ENCODE measurements at places on chromosomes 3 and 15.

GRCh38 chr3:32850226-32850625, 32.4 kb downstream of the TRIM71 start:
- DNase-seq: no peak

DNA sequence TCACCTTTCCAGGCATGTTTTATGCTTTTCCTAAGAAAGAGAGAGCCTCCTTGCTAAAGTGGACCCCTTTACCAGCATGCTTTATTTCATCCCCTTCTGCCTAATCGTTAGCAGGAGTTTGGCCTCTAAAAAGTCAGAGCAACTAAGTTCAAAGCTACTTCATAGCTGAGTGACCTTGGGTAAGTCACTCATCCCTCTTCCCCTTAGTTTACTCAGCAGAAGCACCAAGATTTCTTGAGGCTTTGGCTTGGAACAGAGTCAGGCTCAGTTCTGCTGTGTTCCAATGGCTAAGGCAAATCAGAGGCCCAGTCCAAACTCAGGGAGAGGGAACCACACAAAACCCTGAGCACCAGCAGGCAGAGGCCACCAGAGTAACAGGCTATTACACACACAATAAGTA, 254.9 kb downstream of the TJP1 start:
- DNase-seq: no peak

GRCh38 chr3:153247331-153248330, 85.6 kb downstream of the RAP2B start:
- DNase-seq: no peak

- no peak for DNase-seq
Measured at GRCh38 chr15:90680371-90680935, 36.7 kb upstream of the BLM start.

DNA sequence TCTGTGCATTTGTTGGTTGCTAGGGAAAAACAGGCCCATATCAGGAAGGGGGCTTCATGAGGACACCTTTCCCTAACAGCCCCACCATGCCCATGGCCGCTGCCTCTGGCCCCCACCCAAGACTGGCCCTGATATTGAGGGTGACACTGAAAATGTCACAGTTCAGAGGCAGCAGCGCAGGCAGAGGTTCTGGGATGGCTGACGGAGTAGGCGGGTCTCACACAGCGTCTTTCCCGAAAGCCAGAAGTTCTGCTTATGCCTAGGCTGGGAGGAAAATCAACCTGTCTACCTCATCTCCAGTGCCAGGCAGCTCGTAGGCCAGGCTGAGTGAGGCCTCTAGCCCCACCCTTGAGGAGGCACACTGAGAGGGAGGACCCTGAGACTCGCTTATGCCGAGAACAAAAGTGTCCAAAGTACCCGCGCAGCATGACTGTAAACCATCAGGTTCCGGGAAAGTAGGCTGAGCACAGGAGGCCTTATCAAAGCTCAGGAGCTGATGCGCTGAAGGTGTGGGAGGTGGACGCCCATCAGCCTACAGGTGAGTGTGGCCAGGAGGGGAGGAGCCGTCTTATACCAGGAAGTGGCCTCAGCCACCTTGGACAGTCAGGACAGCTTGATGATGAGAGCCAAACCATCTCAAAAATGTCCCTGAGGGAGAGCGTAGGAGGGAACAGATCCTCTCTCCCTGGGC, 27.5 kb downstream of the GRAMD2A start:
- DNase-seq: no peak

DNA sequence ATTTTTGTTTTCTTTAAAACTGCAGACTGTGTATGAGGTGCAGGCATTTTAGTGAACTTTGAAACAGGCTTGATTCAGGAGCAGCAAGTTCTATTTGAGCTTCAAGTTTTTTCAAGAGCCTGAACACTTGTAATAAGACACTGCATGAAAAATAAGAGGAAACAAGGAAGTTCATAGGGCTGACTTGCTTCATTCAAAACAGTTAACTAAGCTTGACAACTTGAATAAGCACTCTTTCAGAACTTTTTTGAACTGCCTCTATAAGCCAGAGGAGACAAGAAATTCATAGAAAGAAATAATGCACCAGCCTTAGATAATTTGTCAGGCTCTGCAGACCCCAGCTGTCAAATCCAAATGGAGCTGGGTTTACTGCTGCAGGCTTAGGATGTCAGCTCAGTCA, 130.2 kb downstream of the SSR3 start:
- DNase-seq: no peak

DNA sequence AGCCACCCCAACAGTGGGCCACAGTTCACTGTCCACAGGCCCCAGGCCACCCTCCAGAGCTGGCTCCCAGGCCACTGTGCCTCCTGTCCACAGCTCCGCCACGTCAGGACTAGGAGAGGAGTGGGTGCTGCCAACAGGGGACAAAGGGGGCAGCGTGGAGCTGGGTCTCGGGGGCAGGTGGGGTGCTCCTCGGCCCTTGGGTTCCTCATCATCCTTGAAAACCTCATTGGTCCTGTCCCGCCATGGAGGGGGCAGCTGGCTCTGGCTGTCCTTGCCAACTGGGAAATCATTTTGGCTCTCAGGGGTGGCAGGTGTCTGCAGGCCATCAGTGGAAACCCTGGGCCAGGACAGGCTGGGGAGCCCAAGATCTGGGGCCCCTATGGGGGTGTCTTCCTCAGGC, 45.2 kb downstream of the ADAMTS7 start:
- no peak for DNase-seq
